ENCODE measurements at places on chromosomes 16 and 17.

- DNase-seq: no peak
These were observed 24.8 kb upstream of the ERN1 start for GRCh38 chr17:64154717-64155116.

DNA sequence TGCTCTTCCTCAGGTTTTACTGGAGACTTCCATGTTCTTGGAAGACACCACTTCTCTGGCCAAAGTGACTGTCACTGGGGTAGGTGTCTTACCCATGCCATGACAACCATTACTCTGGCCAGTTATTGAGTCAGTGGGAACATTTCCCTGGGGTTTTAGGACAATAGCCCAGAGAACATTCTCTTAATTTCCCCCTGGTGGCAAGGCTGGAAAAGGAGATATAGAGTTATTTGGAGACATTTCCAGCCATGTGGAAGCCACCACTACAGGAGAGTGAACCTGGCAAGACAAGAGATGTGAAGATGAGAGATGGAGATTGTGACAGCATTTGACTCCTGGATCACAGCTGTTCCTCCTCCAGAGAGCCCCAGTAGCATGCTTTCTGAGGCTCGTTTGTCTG, 106.2 kb downstream of the CDK5R1 start:
- no peak for DNase-seq

DNA sequence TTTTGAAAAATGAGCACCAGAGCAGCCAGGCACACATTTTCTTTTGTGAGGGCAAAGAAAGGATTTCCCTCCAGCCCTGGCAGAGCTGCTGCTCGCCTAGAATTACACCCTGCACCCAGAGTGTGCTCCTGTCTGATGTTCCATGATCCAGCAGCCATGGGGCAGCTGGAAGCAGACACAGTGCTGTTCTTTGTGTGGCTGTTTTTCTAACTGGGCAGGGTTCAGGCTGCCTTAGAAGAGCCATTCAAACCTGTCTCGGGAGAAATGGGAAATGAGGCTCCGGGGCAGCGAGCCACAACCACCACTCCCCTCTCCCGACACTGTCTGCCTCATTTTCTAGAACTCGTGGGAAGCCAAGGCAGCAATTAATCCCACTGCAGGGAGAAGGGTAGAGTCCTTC, 28.9 kb downstream of the LITAF start:
- no peak for DNase-seq

DNA sequence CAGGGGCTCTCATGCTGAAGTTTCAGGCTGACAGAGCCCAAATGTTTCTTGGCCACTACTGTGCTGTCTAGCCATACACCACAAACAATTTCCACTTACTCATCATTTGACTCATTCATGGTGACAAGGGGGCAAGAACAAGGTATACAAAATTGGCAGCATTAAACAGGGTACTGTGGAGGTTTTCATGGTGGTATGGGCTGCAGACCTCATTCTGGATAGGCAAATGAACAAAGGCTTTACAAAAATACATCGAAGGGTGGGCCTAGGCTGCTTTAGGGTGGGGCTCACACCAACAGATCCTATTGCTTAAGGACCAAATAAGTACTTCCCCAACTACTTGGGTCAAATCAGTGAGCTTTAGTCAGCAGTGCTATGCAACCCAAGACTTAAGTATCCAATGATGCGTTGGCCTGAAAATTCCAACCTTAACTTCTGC, 53.0 kb downstream of the N4BP1 start:
- DNase-seq: no peak

- no peak for DNase-seq
These were observed 75.5 kb downstream of the AATF start for GRCh38 chr17:37024181-37024637.

Data from T-helper 2 cell (primary cell).